ENCODE measurements at places on chromosomes 7 and 10. TPM values are rescaled to one million over a fixed set of nuclear protein-coding genes. Genes with fewer than 3 reads are reported as not detected.

GRM3 gene
- not detected for total RNA-seq

WEE2 gene
- total RNA-seq: not detected

MMS19 gene
- total RNA-seq: 46.5 TPM

SEMA3E gene
- 21.8 TPM for total RNA-seq

SVOPL gene
- 1.5 TPM for total RNA-seq

UNCX gene
- total RNA-seq: not detected

STRIP2 gene
- 10.1 TPM for total RNA-seq

DPP6 gene
- total RNA-seq: not detected

FOXI2 gene
- not detected for total RNA-seq

SLC16A12 gene
- 1.2 TPM for total RNA-seq

INA gene
- 1.3 TPM for total RNA-seq

FBXO24 gene
- 0.29 TPM for total RNA-seq

PAPOLB gene
- total RNA-seq: not detected

ZNF488 gene
- total RNA-seq: 2.1 TPM

MACC1 gene
- total RNA-seq: 199 TPM

HECTD2 gene
- total RNA-seq: 3.1 TPM

SLC35B4 gene
- 14.5 TPM for total RNA-seq
